T-cell (primary cell): ENCODE measurements at places on chromosomes 7 and 10. TPM values are rescaled to one million over a fixed set of nuclear protein-coding genes. Genes with fewer than 3 reads are reported as not detected.

DNA sequence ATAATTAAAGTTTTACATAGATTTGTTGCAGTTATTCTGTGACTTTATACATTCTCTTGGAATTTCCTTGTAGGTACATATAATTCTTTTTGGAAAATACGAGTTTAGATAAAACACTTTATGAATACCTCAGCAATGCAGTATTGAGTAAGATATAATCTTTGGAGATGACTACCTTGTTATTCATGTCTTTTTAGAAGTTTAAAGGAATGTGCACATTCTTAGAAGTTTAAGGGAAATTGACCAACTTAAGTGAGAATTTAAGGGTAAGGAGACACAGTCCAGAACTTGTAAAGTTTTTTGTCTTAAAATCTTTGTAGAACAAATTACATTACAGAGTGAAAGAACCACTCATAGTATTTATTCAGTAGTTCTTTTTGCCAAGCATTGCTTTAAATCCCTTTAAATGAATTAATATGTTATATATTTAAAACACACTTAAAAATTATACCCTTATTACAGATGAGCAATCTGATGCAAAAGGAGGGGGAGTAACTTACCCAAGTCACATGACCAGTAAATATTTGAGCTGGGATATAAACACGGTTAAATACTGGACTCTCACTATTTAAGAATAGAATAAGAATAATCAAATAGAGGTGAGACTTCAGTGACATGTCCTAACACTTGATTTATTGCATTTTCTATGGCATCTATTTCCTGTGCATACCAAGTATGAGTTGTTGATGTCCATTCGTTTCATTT, 139.5 kb upstream of the FERD3L start:
- DNase-seq: no peak

DNA sequence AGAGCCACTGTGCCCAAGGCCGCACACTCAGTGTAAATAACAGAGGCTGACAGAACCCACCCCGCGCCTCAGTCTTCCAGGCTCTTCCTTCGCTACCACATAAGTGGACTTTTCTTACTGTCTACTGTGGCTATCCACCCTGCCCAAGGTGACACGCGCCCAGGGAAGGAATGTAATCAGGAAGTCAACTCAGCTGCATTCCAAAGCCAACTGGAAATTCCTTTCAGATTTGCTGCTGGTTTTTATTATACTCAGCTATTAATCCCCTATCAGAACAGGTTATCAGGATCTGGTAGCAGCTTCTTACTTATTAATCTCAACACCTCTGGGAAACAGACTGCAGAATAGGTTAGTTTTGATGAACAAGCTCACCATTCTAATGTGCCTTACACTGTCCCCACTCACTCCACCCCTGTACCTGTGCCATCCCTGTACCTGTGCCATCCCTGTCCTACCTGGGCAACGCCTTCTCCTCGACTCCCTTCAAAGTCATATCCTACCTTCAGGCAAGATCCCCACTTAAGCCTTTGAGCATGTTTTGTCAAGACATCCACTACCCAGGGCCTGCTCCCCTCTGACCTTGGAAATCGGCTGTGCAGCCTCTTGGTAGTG, 90.7 kb downstream of the NHLRC2 start:
- no peak for DNase-seq

- DNase-seq: no peak
Measured at GRCh38 chr7:124364283-124364682, 331.4 kb upstream of the TMEM229A start.

- no peak for DNase-seq
Measured at GRCh38 chr10:119562097-119562496, 19.6 kb upstream of the RGS10 start.

GRCh38 chr7:44534501-44534900, 6.6 kb downstream of the NPC1L1 start:
- peak; percentile 21 for DNase-seq

DNA sequence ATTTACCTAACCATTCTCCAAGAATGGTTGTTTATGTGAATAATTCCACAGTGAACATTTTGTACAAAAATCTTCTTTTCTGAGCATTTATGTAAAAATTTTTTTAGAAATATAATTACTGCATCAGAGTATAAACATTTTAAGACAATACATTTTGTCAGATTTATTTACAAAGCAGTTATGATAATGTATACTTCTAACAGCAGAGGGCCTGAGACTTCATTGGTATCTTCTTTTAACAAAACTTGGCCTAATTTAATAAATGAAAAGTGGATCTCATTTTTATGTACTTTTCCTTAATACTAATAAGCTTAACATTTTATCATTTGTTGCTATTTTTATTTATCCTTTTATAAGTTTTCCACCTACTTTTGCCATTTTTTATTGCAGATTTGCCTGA, 69.4 kb downstream of the HECTD2 start:
- no peak for DNase-seq

DNA sequence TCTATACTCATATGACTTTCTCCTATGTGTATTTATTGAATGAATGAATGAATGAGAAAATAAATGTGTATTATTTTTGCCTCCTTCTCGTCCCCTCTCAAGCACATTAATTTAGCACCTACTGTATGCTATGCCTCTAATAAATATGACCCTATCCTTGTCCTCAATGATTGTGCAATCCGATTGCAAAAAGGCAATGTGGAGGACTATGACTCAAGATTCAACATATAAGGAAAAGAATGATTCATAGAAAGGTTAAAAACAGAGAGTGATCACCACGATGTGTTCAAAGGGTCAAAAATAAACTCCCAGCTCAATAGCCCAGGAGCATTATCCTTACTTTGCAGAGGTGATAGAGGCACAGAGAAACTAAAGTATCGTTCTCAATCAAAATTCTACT, 322.8 kb upstream of the SORCS1 start:
- DNase-seq: no peak

GRCh38 chr10:60828489-60828852, 50.2 kb downstream of the CDK1 start:
- DNase-seq: no peak

GRCh38 chr10:71432956-71433767, 36.4 kb downstream of the CDH23 start:
- no peak for DNase-seq

DNA sequence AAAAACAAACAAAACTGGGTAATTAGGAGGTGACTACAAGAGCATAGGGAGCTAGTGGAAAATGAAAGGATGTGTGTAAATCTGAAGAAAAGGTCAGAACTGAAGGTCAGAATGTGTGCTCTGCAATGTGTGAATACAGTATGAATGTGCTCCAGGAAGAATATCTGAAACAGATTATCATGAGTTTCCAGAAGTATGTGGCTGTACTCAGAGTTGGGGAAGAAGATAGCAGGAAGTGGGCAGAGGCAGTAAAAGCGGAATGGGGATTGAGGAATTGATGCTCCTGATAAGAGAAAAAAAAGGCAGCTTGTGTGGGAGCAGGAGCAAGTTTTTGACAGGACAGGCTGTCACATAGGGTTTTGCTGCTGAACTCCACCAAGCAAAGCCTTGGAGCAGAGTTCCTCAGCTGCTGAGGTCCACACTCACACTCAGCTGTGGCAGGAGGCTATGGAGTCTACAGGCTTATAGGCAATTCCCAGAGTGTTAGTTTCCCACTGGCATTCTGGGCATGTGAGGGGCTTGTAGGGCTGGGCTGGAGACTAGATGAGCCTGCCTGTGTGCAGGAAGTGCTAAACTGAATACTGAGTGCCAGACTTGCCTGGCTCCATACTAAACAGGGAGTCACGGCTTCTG, 22.9 kb downstream of the H2AZ2 start:
- no peak for DNase-seq

- no peak for DNase-seq
Measured at GRCh38 chr7:78398576-78398975, 600.0 kb downstream of the PHTF2 start.

DNA sequence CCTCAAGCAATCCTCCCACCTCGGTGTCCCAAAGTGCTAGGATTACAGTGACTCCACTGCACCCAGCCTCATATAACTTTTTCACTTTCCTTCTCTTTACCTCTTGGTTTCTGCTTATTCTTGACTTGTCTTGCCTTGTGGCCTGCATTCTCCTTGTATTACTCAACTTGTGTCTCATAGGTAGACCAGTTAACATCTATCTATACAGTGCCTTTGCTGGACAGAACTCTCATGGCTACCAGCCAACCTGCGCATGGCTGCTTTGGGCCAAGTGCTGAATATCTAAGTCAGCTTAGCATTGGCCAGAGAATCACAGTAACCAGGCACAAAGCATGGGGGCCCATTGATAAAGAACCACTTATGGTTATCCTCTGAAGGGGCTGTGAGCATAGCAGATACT, 42.6 kb upstream of the ZNRF2 start:
- no peak for DNase-seq

DNA sequence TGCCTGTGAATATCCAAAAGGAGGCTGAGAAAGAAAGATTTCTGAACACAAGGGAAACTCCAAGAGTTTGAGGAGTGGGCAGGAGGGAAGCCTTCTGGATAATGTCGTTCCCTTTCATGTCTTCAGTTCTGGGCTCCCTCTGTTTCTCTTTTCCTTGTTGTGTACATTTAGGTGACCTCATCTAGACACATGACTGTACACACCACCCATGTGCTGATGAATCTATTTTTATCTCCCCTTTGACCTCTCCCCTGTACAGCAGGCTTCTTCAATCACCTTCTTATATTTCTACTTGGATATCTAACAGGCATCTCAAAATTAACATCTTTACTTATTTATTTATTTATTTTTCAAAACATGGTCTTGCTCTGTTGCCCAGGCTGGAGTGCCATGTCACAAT, 363.1 kb downstream of the GATA3 start:
- no peak for DNase-seq

DNA sequence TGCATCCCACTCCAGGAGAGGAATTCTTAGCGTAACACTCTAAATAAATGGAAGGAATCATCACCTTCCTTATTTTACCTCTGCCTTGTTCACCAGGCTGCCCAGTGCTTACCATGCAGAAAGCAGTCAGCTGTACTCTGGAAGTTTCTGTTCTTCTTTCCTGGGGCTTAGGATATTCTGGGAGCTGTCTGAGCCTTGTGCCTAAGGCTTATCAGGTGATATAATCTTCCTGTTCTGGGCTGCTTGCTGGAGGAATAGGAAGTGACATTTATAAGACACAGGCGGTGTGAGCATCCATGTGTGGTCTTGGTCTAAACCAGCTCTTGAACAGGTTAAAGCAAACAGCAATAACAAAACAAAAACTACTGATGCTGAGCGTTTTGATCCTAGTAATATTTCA, 13.5 kb downstream of the KCTD7 start:
- DNase-seq: no peak

DNA sequence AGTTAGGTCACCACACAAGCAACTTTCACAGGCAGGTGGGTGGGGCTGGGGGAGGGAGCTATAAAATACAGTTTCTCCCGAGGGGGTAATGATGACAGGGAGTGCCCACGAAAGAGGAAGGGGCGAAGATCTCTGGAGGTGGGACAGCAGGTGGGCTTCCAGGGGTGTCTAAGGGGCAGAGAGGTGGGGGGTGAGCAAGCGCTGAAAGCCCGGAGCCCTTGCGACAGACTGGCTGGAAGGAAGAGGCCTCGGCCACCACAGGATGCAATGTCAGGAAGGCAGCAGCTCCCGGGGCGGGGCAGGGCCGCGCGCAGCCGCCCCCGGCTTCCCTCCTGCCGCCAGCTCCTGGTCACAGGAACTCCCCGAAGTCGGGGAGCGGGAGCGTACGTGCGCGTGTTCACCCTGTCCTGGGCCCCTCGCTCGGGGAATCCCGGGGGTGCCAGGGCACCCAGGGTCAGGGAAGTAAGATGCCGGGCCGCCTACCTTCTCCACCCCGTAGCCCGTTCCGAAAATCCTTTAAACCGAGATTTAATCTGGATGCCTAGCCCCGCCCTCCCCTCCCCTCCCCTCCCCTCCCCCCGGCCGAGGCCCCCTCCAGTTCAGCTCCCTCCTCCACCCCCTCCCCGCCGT, 105.2 kb upstream of the PPIF start:
- no peak for DNase-seq

DNA sequence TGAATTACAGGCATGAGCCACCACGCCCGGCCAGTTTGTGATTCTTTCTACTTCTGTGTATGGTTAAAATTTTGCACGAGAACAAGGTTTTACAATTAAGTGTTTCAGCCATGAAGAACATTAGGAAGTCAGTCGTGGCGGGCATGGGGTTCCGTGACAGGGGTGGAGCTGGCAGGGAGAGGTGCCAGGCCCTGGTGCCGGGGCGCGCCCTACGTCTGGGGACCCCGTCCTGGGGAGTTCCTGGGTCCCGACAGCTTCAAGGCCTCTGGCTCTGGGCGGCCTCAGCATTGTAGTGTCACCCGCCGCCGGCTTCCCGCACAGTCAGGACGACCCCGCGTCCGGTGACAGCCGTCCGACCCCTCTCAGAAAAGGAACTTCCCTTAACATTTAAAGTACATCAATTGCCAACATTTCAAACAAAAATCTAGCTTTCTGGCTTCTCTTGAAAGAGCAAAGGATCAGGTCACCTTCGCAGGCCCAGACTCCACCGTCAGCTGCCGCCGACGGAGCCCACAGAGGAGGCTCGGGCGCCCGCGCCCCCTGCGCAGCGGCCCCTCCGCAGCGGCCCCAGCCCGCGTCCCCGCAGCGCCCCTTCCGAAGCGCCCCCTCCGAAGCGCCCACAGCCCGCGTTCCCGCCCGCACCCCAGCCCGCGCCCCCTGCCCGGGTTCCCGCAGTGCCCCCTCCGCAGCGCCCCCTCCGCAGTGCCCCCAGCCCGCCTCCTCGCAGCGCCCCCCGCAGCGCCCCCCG, 23.2 kb upstream of the MKI67 start:
- no peak for DNase-seq

GRCh38 chr10:57314046-57314445, 953.0 kb upstream of the ZWINT start:
- no peak for DNase-seq

Gene TRIL
- total RNA-seq: not detected

Gene GALNT17
- total RNA-seq: 0.20 TPM

Gene MYL10
- not detected for total RNA-seq

Gene ADAM22
- total RNA-seq: 3.6 TPM

Gene CYP2C18
- not detected for total RNA-seq

Gene RPEL1
- not detected for total RNA-seq

Gene FAM107B
- total RNA-seq: 239 TPM
